Dermis microvascular lymphatic vessel endothelial cell (primary cell): ENCODE measurements at places on chromosomes 16 and 17. TPM values are rescaled to one million over a fixed set of nuclear protein-coding genes. Genes with fewer than 3 reads are reported as not detected.

SLC35G6 gene
- not detected in 2 replicates for total RNA-seq

TMEM231 gene
- 6.9 and 10.7 TPM in 2 replicates for total RNA-seq

SLC16A5 gene
- total RNA-seq, result 3.9 and 4.6 TPM in 2 replicates

KRTAP4-6 gene
- not detected in 2 replicates for total RNA-seq

UBE2O gene
- 12.7 and 17.3 TPM in 2 replicates for total RNA-seq

CCL8 gene
- 0.13 TPM in 2 replicates for total RNA-seq

CENPX gene
- 23.5 and 38.6 TPM in 2 replicates for total RNA-seq

DNA sequence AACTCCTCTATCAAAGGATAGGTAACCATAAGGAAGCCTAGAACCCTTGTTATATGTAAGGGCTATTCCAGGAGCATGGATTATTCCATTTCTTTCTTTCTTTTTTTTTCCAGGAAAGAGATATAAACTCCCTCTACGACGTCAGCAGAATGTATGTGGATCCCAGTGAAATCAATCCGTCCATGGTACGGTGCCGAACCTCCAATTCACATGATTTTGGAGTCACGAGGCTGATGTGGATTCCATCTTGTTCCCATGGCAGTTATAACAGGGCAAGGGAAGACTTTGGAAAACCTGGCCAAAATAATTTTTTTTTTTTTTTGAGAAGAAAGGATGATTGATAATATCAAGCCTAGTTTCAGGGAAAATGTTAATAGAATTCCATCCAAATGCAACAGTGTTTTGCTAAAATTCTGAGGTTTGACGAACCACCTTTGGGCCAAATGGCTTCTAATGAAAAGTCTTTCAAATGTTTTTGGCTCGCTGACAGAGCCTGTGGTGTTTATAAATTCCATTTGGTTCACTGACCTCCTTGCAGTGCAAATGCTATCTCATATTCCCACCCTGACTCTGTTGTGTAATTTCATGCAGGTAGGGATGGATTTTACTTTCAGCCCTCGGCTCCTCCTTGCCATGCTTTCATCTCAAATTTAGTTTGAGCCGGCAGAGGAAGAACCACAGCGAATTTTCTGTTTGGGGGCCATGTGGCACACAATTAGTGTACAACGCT, 90.0 kb downstream of the SDR42E1 start:
- no peak for DNase-seq

GRCh38 chr17:36778448-36778847, 158.8 kb upstream of the LHX1 start:
- no peak for DNase-seq

DNA sequence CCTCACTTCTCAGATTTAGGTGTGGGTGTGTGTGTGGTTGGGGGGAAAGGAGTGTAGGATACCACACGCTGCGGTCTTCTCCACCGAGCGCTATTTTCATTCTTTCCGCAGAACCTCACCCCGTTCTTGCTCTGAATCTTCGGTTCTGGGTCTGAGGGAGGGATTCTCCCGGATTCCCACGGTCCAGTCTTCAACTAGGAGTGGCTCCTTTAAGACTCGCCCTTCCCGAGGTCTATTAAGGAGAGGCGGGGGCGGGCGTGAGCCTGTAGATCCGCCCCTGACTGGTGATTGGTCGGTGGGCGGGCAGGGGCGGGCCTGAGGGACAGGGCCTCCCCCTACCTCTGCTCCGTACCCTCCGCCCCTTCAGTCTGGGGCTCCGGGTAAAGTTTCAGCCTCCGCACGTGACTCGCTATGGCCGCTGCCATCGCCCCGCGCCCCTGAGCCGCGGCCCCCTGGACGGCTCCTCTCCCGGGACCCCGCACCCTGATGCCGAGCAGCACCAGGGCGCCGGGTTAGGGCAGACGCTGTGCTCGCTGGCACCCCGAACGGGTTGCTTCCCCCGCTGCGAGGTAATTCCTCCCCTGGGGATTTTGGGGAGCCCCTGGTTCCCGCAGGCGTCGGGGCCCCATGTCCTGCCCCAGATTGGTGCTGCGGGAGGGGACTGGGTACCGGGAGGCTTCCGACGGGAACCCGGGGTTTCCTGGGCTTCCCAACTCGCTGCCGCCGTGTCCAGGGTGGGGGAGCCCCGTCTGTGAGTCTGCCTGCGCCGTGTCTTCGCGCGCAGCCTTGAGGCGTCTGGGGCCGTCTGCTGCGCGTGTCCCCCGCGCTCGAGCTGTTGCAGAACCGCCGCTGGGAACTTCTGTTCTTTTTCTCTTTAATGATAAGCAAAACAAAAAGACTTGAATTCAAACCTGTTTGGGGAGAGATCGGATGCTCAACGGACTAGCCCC, 9.2 kb downstream of the RARA start:
- DNase-seq, result peak; percentile 80

GRCh38 chr17:31494259-31495021, 103.0 kb downstream of the RAB11FIP4 start:
- DNase-seq, result no peak

GRCh38 chr17:67881083-67881482, 55.8 kb downstream of the BPTF start:
- DNase-seq, result no peak

DNA sequence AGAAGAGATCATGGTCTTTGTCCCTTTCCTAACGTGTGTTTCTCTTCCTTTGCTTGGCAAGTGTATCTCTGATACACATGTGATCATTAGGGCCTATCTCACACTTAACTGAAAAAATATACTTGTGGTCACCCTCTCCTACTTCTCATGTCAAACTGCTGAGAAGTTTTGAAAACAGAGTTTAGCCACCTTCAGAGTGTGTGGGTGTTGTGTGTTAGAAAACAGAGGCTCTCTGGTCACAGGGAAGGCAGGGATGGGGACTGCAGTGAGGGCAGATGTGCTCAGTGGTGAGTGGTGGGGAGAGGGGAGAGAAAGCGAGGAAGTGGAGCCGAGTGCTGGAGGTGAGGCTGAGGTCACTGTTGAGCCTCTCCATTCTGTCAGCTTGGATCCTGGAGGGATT, 29.4 kb downstream of the GRB7 start:
- no peak for DNase-seq

- DNase-seq, result no peak
Measured at GRCh38 chr17:58289869-58290268, 9.1 kb upstream of the MPO start.

GRCh38 chr16:11627822-11628457, 40.3 kb upstream of the SNN start:
- no peak for DNase-seq

DNA sequence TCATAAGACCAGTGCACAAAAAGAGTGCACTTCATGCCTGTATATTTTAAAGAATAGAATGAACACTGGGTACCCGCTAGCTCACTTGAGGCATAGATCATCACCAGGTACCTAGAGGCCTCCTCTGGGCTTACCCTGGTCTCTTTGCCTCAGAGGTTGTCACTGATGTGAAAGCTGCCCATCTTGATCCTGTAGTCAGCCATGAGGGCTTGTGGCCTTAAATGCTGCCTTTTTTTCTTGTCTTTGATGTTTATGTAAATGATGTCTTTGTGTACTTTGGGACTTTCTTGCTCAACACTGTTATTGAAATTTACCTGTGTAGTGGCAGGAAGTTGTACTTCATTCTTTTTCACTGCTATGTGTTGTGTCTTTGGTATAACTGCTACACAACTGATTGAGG, 26.8 kb upstream of the SLC5A10 start:
- no peak for DNase-seq

DNA sequence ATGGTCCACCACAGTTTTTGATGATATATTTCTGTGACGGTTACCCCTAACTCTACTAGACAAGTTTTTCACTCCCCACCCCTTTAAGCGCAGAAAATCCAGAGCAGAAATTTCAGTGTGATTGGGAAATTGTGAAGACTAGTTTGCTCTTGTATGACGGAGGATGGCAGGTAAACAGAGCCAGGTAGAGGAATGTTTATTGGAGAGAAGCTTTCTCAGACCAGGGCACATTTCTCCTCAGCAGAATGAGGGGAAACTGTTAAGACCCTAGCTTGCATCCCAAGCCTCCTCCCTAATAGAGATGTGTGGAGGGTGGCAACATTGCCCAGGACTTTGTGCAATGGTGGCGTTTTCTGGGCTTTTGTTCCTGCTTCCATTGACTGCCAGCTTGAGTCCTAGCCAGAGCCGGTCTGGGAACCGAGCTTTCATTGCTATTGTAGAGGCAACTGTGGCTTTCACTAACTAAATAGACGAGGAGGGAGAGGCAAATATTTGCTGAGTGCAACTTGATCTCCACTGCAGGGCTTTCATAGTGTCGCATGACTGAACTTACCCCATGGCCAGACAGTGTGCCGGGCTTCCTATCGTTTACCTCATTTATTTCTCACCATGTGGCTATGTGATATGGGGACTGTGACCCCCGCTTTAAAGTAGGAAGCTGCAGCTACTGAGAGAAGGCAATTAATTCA, 159.6 kb upstream of the MPHOSPH6 start:
- no peak for DNase-seq

GRCh38 chr17:56499799-56500388, 93.6 kb upstream of the NOG start:
- DNase-seq, result peak; percentile 55

DNA sequence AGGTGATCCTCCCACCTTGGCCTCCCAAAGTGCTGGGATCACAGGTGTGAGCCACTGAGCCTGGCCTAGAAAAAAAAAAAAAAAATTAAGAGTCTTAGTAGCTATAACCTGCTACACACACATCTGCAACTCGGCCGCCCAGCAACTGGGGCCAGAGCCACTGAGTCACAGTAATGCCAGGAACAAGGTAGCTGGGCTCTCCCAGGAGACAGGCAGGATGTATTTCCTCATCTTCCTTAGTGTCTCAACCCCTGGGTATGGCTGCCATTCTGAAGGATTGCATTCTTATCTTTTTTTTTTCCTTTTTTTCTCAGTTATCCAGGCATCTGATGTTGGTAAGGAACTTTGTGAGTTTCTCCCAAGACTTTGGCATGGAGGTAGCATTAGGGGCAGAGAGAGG, 7.1 kb upstream of the PSMD3 start:
- no peak for DNase-seq

DNA sequence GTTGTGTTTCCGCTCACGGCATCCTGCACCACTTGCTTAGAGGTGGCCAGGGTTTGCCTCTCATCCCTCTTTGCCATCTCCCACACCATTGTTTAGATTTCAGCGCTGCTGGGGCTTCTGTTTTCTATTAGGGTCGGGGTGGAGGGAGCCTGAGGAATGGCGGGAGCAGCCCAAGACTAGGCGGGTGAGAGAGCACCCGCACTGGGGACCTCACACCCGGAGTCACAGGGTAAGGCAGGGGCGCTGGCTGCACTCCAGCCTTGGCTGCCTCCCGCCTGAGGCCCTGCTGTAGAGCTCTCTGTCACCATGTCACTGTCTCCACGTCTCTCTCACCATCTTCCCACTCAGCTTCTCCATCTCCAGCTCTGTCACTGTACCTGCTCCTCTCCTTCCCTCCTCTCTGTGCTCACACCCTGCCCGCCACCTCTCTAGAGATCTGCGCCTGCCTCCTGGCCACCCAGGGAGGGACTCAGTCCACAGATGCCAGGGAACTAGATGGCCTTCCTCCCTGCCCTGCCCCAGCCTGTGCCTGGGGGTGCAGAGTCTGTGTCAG, 32.8 kb upstream of the ABCC3 start:
- DNase-seq, result no peak

GRCh38 chr16:50940275-50940854, 198.5 kb downstream of the CYLD start:
- no peak for DNase-seq

- no peak for DNase-seq
Measured at GRCh38 chr17:42997390-42997983, 732 bp upstream of the RPL27 start.

DNA sequence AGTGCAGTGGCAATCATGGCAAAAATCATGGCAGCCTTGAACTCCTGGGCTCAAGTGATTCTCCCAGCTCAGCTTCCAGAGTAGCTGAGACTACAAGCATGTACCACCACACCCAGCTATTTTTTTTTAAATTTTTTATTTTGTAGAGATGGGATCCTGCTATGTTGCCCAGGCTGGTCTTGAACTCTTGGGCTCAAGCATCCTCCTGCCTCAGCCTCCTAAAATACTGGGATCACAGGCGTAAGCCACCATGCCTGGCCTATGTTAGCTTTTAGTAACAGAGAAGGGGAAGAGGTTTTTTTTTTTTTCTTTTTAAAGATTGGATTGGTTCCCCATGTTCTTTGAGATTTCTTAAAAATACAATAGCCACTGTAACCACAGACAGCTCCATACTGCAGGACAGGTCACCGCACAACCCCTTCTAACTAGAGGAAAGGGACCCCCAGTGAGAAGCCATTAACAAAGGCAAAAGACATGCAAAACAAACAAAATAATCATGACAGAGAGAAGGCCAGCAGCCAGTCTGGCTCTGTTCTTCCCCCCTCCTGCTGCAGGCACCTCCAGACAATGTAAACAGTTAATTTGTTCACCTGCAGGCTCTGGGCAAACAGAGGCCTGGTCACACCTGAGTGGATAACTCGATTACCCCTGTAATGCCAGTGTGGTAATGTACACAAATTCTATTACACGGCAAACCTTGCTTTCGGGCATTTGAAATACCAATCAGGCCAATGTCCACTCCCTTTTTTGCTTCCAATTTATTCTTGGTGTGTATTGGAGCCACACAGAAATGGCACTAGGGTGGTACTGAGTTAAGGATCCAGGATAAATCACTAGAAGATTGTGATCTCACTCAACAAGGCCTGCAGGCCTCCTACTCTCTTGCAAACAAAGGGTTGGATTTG, 52.9 kb downstream of the SNX11 start:
- DNase-seq, result no peak

DNA sequence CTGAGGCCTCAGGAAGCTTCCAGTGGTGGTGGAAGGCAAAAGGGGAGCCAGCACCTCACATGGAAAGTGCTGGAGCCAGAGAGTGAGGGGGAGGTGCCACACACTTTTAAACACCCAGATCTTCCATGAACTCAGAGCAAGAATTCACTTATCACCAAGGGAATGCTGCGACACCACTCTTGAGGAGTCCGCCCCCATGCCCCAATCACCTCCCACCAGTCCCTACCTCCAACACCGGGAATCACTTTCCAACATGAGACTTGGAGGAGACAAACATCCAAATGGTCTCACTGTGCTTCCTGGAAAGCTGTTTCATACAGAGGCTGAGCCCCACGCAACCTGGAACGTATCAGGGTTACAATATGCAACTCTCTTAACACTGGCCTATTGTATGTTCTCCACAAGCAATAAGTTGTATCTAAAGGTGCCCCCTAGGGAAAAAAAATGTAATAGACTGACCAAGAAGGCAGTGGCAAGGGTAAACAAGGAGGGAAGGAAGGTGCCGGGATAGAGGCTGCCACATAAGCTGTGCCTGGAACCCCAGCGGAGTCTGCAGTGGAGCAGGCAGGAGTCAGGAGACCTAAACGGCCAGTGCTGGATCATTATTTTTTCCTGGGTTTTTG, 106.7 kb upstream of the FOXF1 start:
- no peak for DNase-seq

DNA sequence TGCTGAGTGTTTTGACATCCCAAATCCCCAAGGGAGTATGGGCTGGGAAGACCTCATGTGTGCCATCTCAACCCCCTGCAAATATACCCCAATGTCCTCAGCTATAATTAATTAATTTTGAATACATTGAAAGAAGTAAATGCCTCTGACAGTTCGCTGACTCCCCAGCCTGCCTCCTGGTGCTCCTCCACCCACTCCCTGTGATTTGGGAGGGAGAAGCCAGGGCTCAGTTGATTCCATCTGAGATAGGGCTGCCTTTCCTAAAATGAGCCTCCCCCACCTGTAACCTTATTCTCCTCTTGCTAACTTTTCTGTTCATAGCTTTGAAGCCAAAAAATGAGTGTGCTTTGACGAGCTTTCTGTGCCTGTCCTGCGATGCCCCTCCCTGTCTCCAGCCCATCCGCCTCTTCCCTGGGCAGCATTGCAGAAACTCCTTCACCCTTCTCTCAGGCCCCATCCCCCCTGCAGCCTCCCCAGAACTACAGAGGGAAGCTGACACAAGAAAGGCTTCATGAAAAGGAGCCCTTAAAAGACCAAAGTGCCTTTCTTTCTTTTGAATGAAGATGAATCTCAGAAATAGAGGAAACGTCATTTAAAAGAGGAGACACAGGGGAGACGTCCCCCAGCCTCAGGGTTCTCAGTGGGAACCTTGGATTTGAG, 70.3 kb downstream of the HLF start:
- DNase-seq, result no peak
